ENCODE measurements at places on chromosomes 3 and 15.

GRCh38 chr3:22245811-22246583 lies 495.0 kb upstream of the ZNF385D start:
- no peak for DNase-seq

GRCh38 chr3:196740481-196741248 lies 1.0 kb downstream of the PAK2 start:
- DNase-seq: no peak

DNA sequence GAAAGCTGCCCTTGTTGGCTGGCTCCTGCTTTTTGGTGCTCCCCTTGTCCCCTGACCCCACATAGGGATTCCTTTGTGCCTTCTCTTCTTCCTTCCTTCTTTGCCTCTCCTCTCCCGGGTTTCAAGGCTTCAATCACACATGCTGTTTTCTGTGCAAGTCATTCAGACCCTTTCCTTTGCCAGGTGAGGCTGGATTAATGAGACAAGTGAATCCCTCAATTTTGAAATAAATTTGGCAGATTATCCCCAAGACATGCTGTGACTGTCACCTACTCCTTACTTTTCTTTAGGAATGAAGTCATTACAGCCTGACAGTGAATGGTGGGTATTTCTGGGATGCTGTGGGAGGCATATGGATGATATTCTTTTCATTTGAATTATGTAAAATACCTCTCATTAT lies 259.0 kb upstream of the RGMA start:
- DNase-seq: no peak

DNA sequence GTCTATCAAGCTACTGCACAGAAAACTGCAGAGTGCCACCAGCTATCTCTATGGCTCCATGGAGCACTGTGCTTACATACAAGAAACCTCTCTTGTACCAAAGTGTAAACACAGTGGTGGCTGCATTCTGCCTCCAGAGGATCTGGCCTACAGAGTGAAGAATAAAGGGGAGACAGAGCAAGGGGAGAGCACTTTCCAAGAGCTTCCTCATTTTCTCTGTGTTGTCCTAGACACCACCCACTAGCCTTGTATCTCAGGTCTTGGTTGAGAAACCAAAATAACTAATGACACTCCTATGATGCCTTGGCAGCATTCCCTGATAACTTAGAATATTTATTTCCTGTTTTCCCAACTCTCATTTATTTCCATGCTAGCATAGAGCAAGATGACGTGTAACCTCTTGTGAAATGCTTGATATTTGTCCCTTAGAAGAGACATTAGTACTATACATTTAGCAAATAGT lies 56.9 kb upstream of the PHLDB2 start:
- no peak for DNase-seq

GRCh38 chr3:119187266-119187665 lies 13.9 kb downstream of the UPK1B start:
- DNase-seq: no peak

DNA sequence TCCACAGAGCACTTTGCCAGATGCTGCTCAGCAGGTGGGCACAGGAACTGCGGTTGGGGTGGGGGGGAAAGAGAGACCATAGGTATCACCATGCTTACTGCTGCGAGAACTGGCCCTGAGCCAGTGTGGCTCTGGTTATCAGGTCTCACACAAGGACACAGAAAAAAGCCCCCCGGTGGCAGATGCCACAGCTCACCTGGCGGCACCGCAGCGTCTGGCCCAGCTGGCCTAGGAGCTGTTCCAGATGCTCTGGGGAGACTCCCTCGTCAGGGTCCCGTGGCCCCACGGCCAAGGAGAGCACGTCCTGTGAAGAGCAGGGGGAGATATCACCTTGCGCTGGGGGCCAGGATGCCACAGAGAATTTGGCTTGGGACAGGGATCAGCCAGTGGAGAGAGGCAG lies 10.8 kb downstream of the CDAN1 start:
- DNase-seq: no peak

DNA sequence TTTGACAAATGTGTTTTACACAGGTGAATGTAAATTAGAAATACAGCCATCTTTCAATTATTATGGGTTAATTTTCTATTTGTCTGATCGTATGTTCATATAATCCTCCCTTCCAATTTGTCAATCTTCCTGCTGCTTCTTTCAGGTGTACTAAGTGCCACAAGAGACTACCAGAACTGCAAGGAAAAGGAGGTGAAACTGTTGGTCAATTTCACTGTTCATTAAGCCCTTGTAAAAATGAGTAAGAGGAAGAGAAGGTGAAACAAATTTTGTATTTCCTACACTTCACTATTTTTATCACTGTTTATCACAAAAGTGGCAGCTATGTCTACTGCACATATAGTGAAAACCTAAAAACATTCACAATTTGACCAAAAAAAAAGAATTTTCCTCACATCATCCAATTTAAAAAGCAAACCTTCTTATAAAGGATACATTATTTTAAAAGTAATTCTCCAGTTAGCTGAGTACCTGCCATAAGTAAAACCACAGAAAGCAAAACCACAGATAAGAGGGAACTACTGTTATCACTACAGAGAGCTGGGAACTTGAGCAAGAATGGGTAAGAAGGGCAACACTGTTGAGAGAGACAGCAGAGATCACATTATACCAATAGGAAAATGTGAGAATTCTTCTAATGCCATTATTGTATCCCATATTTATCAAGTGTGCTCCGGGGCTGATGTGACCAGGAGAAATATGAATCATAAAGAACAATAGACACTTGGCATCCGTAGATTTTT lies 163.0 kb downstream of the TBC1D5 start:
- DNase-seq: no peak

DNA sequence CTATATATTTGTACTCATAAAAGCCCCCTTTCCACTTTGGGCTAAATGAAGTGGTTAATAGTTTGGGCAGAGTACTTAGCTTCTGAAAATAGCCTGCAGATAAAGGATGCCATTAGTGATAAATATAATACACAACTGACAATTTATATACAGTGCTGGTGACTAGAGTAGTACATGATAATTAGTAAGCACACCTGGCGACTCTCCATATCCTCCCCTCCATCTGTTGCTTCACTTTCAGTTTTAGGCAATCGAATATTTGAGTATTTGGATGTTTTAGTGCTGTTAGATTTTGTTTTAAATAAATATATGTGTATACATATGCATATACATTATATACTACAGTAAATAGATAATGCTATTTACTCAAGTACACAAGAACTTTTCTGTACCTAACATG lies 35.9 kb upstream of the CHMP2B start:
- DNase-seq: no peak

GRCh38 chr3:59268170-59268569 lies 218.3 kb upstream of the CFAP20DC start:
- DNase-seq: no peak

- DNase-seq: no peak
Observed at GRCh38 chr15:95113041-95113440, 881.7 kb downstream of the MCTP2 start.

DNA sequence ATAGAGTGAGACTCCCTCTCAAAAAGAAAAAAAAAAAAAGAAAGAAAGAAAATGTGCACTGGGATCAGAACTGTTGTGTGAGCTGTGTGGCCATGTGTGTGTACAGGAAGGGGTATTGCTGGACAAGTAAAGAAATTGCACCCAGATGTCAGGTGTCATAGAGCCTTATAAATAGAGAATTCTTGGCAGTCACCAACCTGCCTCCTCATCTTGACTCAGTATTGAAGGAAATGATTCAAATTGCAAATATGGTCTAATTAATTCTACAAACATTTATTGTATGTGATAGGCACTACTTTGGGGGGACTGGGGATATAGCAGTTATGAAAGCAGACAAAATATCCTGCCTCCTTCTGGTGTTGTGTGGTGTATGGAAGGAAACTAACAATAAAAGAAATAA lies 243.8 kb upstream of the TTC14 start:
- DNase-seq: no peak

DNA sequence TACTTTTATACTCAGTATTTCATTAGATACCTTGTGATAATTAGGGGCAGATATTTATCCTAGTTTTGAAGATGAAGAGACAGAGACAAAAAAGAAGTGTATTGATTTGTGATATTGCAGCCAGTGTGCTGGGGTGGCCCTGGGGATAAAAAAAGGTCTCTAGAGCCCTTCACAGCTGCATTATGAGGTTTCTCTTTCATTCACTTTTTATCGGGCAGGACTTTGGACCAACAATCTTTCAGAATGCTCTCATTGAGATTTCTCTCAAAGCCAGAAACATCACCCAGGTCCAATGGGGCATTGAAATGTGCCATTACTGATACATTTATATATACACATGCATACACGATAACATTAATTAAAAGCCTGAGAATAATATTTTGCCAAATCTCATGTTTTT lies 20.5 kb upstream of the SELENOT start:
- no peak for DNase-seq

- DNase-seq: no peak
Observed at GRCh38 chr15:50113992-50114780, 4.8 kb downstream of the ATP8B4 start.

GRCh38 chr3:177816667-177817208 lies 619.5 kb upstream of the TBL1XR1 start:
- DNase-seq: no peak

- no peak for DNase-seq
Observed at GRCh38 chr3:95418251-95418650, 1355.4 kb downstream of the NSUN3 start.

GRCh38 chr3:17411157-17411877 lies 331.1 kb downstream of the TBC1D5 start:
- no peak for DNase-seq

GRCh38 chr3:50617096-50617791 lies at the start of gene MAPKAPK3:
Gene MAPKAPK3 (plus strand): TSS chr3:50617151. CDS start chr3:50617566, 415 bp downstream.
- DNase-seq: no peak

- DNase-seq: peak; percentile 4
Observed at GRCh38 chr15:58185439-58185838, 47.3 kb downstream of the AQP9 start.

- DNase-seq: no peak
Observed at GRCh38 chr3:134660046-134660441, 9.2 kb upstream of the KY start.

- no peak for DNase-seq
Observed at GRCh38 chr15:32104061-32104995, 74.0 kb downstream of the CHRNA7 start.

DNA sequence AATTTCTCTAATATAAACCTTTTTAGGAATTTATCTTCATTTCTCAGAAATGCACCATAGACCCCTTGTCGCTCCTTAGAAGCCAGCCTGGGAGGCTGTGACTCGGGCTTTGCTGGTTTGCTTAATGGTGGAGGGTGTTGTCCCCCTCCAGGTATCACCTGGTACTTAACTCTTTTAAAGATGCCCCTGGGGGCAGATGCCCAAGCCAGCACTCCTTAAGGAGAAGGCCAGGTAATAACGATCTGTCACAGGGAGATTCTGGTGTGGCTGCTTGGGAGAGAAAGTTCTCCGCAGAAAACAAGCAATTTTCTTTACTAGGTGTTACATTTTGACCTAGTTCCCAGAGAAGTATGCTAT lies 22.3 kb downstream of the EHD4 start:
- DNase-seq: no peak

- no peak for DNase-seq
Observed at GRCh38 chr3:157257101-157257500, 97.2 kb upstream of the CCNL1 start.

DNA sequence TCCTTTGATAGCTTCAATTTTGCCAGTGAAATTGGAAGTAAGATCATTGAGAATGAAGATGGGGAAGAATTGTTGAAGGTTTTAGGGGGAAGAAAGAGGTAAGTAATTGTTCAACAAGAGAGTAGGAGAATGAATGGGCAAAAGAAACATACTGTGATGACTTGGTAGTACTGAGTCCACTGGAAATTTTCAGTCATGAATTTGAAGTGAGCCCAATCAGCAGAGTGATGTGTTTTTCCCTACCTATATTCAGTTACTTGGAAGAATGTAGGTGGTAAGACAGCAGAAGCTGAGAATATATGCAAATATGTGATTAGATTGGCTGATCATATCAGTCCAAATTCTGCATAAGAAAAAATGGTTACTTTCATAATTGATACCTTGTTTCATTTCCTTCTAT lies 569.6 kb downstream of the AGBL1 start:
- DNase-seq: no peak

GRCh38 chr3:117553461-117553860 lies 843.9 kb downstream of the TUSC7 start:
- no peak for DNase-seq

- no peak for DNase-seq
Observed at GRCh38 chr15:85019815-85020590, 38.3 kb downstream of the PDE8A start.

DNA sequence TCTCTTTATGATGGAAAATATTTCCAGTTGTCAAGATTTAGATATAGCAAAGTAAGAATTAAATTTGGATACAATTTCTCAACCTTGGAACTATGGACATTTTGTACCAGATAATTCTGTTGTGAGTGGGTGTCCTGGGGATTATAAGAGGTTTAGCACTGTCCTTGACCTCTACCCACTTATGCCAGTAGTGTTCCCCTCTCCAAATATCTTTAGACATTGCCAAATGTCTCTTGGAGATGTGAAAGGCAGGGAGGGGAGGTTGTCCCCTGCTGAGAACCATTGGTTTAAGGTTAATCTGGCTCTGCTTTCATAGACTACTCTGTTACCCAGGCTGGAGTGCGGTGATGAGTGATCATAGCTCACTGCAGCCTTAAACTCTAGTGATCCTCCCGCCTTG lies at the start of gene EBLN2:
TSS of gene EBLN2 (plus strand) at position 244 of the 400 bp plus-strand sequence. CDS start 423 bp downstream, outside the sequence.
- DNase-seq: no peak

DNA sequence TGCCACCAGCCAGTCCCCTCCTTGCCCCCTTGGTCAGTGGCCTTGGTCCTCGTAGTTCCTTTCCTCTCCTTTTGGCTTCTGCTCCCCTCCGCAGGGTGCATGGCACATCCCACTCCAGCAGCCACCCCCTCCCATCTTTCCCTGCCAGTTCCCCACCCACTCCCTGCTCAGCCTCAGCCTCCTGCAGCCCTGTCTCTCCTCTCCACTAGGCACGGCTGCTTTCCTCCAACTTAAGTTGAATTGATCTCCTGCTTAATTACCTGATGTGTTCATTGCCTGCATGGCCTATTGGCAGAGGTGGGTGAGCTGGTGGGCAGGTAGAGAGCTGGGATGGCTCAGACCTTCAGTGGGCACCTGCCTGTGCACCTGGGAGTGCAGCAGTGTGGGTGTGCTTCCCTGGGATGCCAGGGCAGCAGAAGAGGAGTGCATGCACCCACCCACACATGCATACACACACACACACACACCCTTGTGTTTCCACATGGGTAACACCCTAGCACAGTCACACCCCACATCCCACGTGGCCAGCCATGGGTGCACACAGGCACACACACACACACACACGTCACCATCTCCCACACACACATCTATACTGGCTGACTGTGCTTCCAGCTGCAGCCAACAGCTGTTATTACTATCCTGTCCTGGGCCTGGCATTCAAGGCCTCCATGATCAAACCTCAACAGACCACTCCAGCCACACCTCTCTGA lies 30.9 kb downstream of the C3orf18 start:
- no peak for DNase-seq

DNA sequence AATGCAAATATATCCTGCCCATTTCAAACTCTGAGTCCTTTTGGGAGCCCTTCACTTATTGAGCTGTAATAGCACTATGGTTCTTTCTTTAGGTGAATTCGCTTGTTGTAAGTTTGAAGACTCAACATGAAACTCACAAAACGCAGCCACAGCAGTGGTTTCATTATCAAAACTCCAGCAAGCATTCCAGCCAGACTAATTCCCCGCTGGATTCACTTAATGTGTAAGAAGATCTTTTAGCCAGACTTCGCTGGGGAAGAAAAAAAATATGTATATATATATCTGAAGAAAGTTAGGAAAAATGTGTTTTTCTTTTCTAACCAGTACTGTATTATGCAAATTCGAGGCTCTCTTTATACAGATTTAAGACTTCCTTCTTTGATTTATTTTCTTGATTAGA lies 241.1 kb downstream of the WNT5A start:
- no peak for DNase-seq

All from T-helper 1 cell (primary cell).